ENCODE measurements at places on chromosomes 11 and 22.

DNA sequence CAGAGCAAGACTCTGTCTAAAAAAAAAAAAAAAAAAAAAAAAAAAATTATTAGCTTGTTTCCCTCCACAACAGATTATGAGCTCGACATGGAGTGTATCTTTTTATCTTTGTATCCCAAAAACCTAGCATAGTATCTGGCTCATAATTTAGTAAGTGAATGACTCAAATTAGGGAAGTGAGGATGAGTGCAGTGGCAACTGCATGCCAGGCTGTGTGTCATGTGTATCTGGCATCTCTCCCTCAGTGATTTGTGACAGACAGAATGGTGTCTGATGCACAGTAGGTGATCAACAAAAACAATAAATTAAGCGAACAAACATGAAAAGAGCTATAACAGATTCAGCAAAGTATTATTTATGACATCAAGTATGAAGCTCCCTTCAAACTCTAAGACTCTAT lies 7.2 kb downstream of the STK33 start:
- no peak for DNase-seq

DNA sequence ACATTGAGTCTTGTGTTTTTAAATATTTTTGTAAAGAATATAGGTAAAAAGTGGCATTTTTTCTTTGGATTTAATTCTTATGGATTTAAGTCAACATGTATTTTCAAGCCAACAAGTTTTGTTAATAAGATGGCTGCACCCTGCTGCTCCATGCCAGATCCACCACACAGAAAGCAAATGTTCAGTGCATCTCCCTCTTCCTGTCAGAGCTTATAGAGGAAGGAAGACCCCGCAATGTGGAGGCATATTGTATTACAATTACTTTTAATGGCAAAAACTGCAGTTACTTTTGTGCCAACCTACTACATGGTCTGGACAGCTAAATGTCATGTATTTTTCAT lies 333 bp upstream of the CD3E start:
- DNase-seq = no peak

GRCh38 chr11:12696911-12697581 lies 22.8 kb downstream of the TEAD1 start:
- DNase-seq = no peak

- no peak for DNase-seq
Observed at GRCh38 chr11:61963016-61963281, 4.5 kb downstream of the FTH1 start.

DNA sequence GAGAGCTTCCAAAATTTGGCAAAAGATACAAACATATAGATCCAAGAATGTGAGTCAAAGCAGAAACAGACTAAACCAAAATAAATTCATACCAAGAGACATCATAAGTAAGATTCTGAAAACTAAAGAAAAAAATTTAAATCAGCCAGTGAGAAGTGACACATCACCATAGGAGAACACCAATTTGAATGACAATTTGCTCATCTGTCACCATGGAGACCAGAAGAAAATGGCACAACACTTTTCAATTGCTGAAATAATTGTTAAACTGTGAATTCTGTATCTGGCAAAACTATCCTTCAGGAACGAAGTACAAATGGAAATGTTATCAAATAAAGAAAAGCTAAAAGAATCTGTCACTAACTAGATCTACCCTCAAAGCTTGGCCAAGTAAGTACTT lies 864.3 kb downstream of the BRD1 start:
- no peak for DNase-seq

- no peak for DNase-seq
Observed at GRCh38 chr11:111454561-111455192, 57.5 kb downstream of the BTG4 start.

- no peak for DNase-seq
Observed at GRCh38 chr11:129333873-129334272, 41.8 kb upstream of the BARX2 start.

DNA sequence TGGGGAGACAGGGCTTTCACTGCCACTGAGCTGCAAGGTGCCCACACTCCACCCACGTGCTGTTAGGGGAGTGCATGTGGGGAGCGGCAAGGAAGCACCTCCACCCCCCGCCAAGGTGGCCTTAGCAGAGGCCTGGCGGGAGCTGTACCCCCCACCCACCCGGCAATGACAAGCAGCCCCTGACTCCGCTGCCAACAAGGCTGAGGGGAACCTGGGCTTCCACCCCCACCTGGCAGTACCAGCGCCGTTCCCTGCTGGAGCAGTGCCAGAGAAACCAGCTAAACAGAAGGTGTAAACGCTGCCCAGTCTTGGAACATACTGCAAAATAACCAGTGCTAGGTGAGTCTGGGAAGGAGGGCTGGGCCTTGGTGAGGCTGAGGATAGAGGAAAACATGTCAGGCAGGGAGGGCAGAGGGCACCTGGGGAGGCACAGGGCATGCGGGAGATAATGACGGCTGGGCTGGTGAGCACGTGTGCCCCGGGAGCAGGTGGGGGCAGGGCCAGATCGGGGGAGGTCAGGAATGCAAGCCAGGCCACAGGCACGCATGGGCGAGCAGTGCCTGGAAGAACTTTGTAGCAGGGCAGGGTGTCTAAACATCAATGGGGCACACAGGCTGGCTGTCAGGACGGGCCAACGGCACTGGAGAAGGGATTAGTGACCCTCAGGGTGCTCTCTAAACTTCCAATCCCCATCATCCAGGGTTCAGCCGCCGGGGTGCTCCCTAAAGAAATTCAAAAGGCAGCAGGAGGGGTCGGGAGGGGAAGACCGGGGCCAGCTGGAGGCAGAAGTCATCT lies 6.6 kb downstream of the CERK start:
- DNase-seq = no peak

- no peak for DNase-seq
Observed at GRCh38 chr11:13884158-13884799, 78.2 kb upstream of the SPON1 start.

DNA sequence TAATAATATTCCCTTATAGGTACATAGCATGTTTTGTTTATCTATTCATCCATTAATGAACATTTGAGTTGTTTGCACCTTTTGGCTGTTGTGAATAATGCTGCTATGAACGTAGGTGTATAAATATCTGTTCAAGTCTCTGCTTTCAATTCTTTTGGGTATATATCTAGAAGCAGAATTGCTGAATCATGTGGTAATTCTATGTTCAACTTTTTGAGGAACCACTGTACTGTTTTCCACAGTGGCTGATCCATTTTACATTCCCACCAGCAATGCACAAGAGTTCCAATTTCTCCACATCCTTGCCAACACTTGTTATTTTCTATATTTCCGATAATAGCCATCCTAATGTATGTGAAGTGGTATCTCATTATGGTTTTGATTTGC lies 51.2 kb upstream of the CWF19L2 start:
- no peak for DNase-seq

GRCh38 chr11:117818041-117818873 lies 6.3 kb downstream of the FXYD2 start:
- no peak for DNase-seq

DNA sequence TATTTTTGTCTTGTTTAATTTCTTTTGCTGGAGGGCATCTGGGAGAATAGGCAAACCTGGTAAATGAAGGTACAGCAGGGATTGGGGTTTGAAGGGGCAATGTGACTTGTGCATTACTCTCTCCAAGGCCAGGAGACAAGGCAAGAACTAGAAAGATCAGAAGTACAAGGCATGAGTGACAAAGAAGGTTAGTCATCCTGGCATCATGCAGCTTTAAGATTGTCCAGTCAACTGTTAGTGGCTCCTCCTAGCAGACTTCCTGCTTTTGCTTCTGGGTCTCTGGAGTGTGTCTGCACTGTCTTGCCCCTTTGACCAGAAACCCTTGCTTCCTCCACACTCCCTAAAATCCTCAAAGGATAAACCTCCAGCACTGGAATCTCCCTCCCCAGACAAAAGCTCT lies 27.2 kb upstream of the GLYATL1 start:
- no peak for DNase-seq

DNA sequence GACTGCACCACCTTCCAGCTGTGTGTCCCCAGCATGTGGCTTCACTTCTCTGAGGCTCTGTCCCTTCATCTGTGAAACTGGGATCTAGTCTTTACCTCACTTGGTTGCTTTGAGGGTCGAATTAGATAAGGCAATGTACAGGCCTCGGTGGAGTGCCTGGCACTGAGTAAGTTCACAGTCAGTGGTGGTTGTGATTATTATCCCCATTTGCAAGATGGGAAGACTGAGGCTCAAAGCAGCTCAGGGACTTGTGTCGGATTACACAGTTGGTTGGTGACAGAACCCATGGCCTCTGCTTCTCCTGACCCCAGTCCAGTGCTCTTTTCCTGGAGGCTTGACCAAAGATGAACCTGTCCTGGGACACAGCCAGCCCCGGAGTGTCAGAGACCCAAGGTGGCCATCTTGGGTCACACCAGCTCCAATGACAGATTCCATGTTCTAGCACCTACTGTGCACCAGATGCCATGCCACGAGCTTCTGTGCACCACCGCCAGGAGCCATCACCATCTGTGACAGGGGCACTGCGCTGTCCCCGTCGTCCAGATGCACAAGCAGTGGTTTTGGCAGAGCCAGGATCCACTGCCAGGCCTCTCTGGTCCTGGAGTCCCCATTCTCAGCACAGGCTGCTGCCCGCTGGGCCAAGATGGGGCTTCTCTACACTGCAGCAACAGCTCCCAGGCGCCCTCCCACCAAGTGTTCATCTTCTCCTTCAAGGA lies 60.5 kb downstream of the IGLL1 start:
- no peak for DNase-seq

DNA sequence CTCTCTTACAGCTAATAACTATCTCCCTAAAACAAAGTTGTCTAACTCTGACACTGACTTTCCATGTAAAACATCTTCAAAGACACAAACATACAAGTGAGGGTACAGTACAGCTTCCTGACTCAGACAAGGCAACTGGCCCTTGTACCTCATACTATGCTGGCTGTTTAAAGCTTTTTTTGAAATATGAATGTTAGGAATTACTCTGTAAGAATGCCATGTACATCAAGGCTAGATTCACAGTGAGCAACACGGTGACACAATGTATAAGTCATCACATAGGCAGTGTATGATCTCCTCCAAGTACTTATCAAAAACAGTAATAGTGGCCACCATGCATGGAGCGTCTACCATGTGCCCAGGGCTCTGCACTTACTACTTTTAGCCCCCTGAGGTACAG lies 28.6 kb downstream of the ALG8 start:
- DNase-seq = no peak

All from SIG-M5 (cell line).